ENCODE measurements at places on chromosomes 6 and 20.
A peak's percentile ranks its signal among the peaks of the same experiment; 100 is the strongest.

GRCh38 chr6:108736002-108736361, 112.2 kb upstream of the ARMC2 start:
- DNase-seq: no peak

- no peak for DNase-seq
These were observed 168.2 kb upstream of the CST7 start for GRCh38 chr20:24780674-24781417.

DNA sequence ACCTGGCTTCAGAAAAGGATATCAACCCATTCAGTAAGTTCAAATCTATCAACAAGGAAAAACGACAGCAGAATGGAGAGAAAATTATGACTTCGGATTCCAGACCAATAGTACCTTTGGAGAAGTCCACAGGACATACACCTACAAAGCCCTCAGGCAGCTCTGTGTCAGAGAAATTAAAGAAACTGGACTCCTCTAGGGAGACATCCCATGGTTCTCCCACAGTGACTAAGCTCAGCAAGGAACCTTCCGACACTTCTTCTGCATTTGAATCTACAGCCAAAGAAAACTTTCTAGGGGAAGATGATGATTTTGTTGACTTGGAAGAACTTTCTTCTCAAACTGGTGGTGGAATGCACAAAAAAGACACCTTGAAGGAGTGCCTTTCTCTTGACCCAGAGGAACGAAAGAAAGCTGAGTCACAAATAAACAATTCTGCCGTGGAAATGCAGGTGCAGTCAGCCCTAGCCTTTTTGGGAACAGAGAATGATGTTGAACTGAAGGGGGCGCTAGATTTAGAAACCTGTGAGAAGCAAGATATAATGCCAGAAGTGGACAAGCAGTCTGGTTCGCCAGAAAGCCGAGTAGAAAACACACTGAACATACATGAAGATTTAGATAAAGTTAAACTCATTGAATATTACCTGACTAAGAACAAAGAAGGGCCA, 67.4 kb upstream of the HINT3 start:
- DNase-seq: peak; percentile 5

DNA sequence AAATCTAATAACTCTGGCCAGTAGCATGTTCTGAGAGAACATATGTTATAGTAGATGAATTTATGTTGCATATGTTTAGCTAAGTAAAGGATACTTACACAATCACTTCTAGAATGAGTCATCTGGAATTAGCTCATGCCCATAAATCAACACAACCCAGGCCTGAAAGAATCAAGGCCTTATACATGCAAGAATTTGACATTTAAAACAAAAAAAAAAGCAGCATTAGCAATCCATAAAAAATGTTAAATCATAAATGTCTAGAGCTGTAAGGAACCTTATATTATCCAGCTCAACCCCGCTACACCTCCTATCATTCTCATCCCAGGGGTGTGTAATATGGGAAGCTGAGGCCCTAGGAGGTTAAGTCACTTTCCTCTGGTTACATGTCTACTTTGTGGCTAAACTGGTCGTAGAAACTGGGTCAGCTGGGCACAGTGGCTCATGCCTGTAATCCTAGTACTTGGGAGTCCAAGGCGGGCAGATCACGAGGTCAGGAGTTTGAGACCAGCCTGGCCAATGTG, 105.2 kb upstream of the CARMIL1 start:
- peak; percentile 90 for DNase-seq

DNA sequence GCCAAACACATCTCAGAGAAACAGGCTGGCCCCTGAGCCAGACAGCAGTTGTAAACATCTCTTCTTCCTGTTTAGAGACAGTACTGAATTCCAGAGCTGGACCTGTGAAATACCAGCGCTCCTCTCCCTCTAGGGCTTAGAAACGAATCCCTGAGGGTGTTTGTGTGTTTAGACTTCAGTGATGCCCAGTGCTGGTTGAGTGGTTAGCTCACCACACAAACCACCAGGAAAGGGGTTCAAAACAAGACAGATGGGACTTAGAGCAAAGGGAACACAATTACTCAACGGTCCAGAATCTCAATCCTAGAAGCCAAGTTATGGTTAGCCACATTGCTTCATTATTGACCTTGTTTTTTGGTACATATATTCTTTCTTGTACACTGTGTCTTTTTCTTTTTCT, 108.7 kb upstream of the TMEM170B start:
- peak; percentile 29 for DNase-seq

- no peak for DNase-seq
These were observed 205.8 kb downstream of the TRDN start for GRCh38 chr6:123430970-123431369.

- DNase-seq: no peak
These were observed 11.0 kb downstream of the TNFAIP3 start for GRCh38 chr6:137878029-137878428.

DNA sequence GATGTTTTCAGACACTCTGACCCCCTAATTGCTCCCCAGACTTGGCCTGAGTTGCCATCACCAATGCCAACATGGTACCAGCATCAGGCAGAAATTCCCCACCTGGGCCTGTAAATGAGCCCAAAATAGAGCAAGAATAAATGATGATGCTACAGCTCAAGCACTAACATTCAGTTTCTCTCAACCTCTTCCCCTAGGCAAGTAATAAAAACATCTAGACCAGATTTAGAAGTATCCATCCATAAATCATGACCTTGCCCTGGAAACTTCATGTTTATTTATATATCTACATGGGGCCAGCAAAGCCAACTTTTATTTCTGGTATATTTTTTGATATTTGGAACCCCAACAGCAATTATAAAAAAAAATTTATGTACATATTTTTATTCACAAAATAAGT, 221.4 kb upstream of the PLN start:
- DNase-seq: no peak

DNA sequence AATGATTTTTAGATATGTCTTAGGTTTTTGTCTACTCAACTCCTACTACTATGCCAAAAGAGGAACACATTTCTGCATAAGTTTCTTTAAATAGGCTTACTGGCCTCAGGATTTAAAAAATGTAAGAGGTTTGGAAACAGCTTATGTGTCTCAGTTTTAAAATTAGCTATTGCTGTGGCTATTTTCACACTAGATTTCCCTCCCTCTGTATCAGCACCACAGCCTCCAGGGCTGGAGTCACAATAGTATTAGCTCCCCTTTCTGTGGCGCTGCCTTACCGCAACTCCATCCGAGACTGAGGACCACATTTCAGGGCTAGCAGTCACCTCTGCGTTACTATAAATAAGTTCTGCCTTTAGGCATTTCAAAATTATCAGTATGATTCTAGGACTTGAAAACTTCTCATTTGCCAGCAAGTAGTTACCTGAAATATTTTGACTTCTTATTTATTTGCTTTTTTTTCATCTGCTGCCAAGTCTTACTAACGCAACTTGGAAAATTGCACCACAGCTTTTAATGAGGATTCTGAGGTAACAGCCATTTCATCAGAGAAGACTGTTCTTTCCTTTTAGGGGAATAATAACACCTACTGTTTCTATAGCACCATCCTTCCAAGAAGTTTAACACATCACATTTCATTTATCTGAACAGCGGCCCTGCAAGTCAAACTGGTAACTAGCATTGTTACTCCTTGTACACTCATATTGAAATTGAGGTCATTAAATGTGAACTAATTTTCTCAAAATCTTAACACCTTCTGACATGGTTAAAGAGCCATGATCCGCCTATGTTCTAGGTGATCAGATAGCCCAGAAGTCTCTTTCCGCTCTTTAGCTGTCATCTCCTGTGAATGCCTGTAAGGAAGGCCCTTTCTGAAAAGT, 105.9 kb downstream of the GJA10 start:
- DNase-seq: no peak

GRCh38 chr20:64234291-64234791, 21.2 kb upstream of the PCMTD2 start:
- no peak for DNase-seq

- DNase-seq: no peak
These were observed 11.4 kb upstream of the LOC128125822 start for GRCh38 chr6:63560801-63561287.

GRCh38 chr6:14107711-14108494, 9.7 kb upstream of the CD83 start:
- DNase-seq: no peak

DNA sequence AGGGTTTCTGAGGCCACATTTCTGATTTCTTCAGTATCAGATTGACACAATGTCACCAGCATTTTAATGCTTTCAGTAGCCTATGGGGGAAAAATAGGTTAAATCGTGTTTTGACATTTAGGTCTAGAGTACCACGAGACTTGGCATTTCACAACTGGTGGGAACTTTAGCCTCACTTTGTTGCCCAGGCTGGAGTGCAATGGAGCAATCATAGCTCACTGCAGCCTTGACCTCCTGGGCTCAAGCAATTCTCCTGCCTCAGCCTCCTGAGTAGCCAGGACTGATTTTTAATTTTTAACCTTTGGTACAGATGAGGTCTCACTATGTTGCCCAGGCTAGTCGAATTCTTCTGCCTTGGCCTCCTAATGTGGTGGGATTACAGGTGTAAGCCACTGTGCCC, 11.0 kb upstream of the ARMH2 start:
- no peak for DNase-seq

DNA sequence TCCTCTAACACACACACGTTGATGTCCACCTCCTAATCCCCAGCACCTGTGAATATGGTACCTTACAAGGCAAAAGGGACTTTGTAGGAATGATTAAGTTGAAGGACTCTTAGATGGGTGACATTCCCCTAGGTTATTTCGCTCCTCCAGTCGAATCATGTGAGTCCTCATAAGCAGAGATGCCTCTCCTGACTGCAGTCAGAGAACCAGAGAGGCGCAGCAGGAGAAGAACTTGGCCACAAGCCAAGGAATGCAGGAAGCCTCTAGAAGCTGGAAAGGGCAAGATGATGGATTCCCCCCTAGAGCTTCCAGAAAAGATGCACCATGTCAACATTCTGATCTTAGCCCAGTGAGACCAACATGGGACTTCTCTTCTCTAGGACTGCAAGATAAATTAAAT, 133.1 kb upstream of the PTPRT start:
- no peak for DNase-seq

GRCh38 chr6:101445527-101445926, 52.0 kb downstream of the GRIK2 start:
- DNase-seq: no peak

DNA sequence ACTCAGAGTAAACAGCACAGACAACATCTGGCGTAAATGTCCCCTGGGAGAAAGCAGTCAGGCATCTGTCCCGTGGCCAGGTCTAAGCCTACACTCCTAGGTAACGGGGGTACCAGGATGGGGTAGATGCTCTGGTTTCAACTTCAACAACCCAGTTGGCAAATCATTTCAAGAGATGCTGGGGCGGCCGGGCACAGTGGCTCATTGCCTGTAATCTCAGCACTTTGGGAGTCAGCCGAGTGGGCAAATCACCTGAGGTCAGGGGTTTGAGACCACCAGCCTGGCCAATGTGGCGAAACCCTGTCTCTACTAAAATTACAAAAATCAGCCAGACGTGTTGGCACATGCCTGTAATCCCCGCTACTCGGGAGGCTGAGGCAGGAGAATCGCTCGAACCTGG, 12.3 kb downstream of the PREX1 start:
- DNase-seq: no peak

- peak; percentile 79 for DNase-seq
These were observed 25.0 kb upstream of the ABT1 start for GRCh38 chr6:26571592-26572296.

DNA sequence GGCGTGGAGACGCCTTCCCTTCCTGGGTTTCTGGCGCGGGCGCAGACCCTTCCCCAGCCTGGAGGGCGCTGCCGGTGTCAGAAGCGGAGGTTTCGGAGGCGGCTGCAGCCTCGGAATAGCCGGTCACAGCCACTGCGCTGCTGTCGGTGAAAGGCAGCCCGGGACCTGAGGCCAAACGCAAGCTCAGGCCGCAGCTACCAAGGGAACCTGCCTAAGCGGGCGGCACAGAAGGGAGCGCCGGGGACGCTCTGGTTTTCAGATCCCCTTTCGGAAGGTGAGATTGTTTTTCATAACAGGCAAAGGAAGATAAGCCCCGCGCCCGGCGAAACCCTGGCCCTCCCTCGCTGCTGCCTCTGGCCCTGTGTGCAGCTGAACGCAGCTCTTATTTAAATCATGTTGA, 116.5 kb downstream of the FAM120B start:
- no peak for DNase-seq

- no peak for DNase-seq
These were observed 20.2 kb upstream of the APMAP start for GRCh38 chr20:25012616-25013189.

DNA sequence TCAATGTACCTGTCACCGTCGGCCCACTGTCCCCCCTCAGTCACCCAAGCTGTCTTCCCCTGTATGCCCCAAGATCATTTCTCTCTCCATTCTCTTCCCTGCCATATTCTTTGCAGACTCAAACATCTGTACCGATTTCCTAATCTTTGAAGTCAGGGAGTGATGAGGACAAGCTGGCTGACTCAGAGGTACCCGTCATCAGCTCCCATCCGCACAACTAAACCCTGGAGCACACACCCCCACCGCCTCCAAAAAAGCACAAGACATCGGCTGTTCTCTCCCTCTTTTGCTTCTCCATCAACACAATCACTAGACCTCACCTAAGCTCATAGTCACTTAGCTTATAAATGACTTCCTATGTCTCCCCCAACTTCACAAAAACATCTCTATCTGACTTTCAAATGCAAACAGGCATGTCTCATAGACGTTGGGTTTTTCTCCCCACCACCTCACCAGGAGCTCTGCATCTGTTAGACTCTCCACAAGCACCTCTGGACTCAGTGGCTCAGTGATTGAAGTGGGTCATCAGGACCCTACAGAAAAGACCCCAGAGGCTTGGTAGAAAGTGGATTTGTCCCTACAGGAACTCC, 11.5 kb upstream of the NFATC2 start:
- no peak for DNase-seq

GRCh38 chr6:116695401-116695800, 14.4 kb downstream of the KPNA5 start:
- no peak for DNase-seq

DNA sequence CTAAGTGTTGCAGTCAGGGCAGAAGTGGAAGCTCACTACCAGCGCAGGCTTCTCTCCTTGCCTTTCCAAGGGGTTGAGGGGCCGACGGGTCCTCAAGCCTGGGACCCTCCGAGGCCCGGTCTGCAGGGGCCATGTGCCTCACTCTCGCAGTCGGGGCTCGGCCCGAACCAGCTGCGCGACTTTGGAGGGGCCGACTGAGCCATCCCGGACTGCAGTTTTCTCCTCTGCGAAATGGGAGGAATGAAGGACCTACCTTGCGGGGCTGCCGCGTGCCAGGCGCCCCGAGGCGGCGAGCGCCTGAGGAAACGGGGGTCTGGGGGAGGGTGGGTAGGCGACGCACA, 5.6 kb downstream of the LZTS3 start:
- no peak for DNase-seq

- DNase-seq: no peak
These were observed 439.8 kb downstream of the BMP2 start for GRCh38 chr20:7207186-7207798.

GRCh38 chr6:122727244-122727643, 52.3 kb upstream of the FABP7 start:
- no peak for DNase-seq

GRCh38 chr6:163466839-163467390, 52.4 kb downstream of the QKI start:
- no peak for DNase-seq

DNA sequence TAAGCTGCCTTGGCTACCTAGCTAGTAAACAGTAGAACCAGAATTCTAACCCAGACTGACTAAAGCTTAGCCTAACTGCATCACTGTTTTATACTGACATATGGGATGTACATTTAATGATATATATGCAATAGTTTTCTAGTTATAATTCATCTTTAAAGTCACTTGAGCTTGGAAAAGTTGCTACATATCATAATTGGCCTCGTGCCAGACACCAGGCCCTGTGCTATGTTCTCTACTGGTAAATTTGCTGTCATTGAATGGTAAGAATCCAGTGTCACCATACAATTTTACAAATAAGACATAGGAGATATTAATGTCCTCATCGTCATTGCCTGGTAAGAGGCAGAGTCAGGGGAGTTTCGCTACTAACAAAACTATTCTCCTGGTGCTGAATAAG, 396.8 kb downstream of the CDKAL1 start:
- DNase-seq: no peak

All from SW 1271 (cell line).